CD8-positive, alpha-beta T cell (primary cell): ENCODE measurements at places on chromosomes 12 and 14.

DNA sequence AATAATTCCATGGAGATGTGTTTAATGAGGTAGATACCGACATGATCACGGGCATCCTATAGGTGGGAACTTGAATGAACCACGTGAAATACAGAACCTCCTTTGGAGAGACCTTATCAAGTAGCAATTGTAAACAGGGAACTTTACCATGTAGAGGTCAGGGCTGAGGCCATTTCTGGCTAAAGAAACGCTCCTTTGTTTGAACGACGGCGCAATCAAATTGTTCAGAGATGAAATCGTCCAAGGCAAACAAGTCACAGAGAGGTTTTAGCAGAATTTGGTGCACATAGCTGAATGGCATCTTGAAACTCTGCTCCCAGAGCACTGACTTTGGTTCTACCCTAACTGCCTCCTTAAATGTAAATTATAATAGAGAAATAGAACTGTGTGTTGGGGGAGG lies 9.8 kb downstream of the PRIMA1 start:
- DNase-seq, result no peak

GRCh38 chr12:72346363-72346944 lies 74.3 kb downstream of the TRHDE start:
- peak; percentile 21 for DNase-seq

DNA sequence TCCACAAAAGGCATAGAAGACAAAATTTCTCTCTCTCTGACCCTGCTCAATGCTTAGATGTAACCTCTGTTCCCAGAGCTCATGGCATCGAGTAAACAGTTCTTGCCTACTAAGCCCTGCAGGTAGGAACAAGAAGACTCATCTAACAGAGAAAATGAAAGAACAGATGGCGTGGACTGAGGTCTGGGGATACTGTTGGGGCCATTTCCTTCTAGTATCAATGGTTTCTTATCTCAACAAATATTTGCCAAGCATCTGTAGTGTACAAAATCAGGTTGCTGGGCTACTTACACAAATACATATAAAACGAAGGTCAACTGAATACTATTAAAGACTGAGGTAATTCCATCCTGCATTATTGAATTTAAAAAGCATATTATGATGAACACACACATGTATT lies 93.3 kb downstream of the RIMBP2 start:
- no peak for DNase-seq

GRCh38 chr12:105013892-105014291 lies 27.8 kb downstream of the NOPCHAP1 start:
- DNase-seq, result no peak

DNA sequence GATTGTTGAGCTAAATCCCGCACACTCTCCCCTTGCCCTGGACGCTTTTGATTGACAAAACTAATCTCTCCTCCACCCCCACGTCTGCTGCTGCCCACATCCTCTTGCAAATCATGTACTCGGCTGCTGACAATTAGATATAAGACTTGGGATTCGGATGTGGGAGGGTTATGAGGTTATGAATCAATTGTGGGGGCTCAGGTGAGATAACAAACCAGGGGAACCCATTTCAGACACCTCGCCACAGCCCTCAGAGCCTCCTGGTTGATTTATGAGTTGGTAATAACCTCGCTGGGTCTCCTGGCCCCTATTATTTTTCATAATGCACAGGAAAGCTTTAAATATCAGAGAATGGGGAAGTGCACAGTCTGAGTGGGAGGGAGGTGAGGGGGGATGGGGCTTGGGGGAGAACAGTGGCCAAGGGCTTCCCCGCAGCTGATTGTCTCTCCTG lies 449.9 kb downstream of the DPF3 start:
- peak; percentile 20 for DNase-seq
